PC-9 (cell line): ENCODE measurements at places on chromosomes 7 and 10. TPM values are rescaled to one million over a fixed set of nuclear protein-coding genes. Genes with fewer than 3 reads are reported as not detected.

DNA sequence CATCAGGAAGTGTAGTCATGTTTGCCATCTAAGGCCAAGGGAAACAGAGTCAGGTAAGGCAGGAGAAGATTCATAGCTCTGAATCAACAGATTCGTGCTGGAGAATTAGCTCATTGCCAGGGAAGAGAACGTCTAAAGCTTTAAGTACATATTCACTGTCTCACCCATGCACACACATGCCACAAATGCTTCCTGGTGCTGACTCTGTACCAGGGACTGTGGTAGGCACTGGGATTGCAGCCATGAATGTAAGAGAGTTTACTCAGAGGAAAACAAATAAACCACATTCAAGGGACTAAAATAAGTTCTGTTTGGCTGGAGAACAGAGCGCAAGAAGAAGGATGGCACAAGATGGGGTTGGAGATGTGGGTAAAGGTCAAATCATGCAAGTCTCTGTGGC, 89.8 kb upstream of the HPS1 start:
- H3K27me3 ChIP-seq, result peaks cover 9% of the 10 kb centered on the region; the same call in 1 of the 2 replicates
- no peaks in the 10 kb centered on the region for H3K36me3 ChIP-seq
- H3K4me1 ChIP-seq, result no peaks in the 10 kb centered on the region
- DNase-seq, result no peak

The ITGA8 gene
- total RNA-seq, result not detected in 2 replicates

DNA sequence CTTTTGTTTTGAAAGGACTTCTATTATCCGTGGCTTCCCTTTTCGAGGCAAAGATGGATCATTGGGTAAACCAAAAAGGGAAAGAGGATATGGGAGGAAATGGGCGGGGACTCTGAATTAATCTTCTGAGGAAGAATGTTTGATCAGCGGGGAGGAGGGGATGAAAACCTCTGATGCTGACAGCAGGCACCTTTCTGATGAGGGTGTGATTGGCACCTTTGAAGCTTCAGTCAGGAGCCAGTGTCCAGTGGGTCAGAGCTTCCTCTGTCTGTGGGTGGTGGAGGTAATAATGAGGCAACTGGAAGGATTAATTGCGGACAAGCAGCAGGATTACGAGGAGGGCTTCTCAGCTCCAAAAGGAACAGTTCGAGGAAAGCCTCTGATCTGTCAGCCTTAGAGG, 877.6 kb downstream of the LRMDA start:
- H3K4me1 ChIP-seq, result no peaks in the 10 kb centered on the region
- H3K27ac ChIP-seq, result no peak overlapping the region
- no peak for DNase-seq
- H3K4me3 ChIP-seq, result no peak overlapping the region
- H3K36me3 ChIP-seq, result no peaks in the 10 kb centered on the region

The CYP3A7 gene
- not detected in 2 replicates for total RNA-seq

DNA sequence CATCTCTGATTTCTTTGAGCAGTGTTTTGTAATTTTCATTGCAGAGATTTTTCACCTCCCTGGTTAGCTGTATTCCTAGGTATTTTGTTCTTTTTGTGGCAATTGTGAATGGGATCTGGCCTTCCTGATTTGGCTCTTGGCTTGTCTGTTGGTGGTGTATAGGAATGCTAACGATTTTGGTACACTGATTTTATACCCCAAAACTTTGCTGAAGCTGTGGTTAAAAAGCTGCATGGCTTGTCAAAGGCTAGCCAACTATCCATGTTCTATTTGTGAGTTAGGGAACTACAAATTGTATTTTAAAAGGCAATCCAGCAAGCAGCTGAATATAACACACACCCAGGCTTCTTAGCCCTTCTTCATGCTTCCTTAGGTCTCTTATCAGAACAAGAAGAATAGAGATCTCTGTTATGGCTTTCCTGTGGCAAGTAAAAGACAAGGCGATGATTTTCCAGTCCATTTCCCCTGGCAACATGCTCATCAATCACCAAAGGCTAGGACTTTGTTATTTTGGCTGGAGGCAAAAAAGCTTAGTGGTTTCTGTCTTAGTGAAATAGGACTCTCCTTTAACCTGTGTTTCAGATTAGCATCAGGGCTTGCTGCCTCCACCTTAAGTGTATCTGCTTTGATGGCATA, 77.5 kb downstream of the CDK6 start:
- peaks cover 29% of the 10 kb centered on the region; the same call in 1 of the 2 replicates for H3K36me3 ChIP-seq
- H3K27ac ChIP-seq, result no peak overlapping the region
- H3K27me3 ChIP-seq, result no peaks in the 10 kb centered on the region

- DNase-seq, result no peak
- peaks cover 18% of the 10 kb centered on the region for H3K4me1 ChIP-seq
- peaks cover 18% of the 10 kb centered on the region for H3K36me3 ChIP-seq
These were observed 91.4 kb downstream of the CARD11 start for GRCh38 chr7:2952316-2952715.

- peak overlapping the region; percentile 95 for H3K27ac ChIP-seq
- no peaks in the 10 kb centered on the region for H3K27me3 ChIP-seq
- H3K36me3 ChIP-seq, result no peaks in the 10 kb centered on the region
- H3K4me1 ChIP-seq, result peaks cover 46% of the 10 kb centered on the region
- H3K4me3 ChIP-seq, result no peak overlapping the region
These were observed 113.0 kb downstream of the SGMS1 start for GRCh38 chr10:50510517-50511473.

GRCh38 chr10:62264702-62265436, 3.8 kb downstream of the RTKN2 start:
- H3K36me3 ChIP-seq, result no peaks in the 10 kb centered on the region
- peak; percentile 80 for DNase-seq

GRCh38 chr7:2849941-2850766, 6.0 kb upstream of the GNA12 start:
- H3K27me3 ChIP-seq, result no peaks in the 10 kb centered on the region
- H3K36me3 ChIP-seq, result no peaks in the 10 kb centered on the region
- DNase-seq, result no peak
- H3K4me1 ChIP-seq, result 0 out of 2 replicates have a peak, but pooled peaks cover 6% of the 10 kb centered on the region

DNA sequence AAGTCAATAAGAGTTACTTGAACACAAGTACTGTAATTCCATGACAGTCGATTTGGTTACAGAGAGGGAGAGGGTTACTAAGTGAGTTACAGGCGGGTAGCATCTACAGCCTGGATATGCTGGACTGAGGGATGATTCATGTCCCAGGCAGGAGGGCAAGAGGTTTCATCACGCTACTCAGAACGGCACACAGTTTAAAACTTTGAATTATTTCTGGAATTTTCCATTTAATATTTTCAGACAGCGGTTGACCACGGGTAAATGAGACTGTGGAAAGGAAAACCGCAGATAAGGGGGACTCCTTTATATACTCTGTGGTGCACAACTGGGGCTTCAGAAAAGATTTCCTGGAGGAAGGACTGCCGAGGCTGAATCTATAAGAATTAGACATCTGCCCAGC, 25.7 kb upstream of the LRRC4 start:
- H3K4me3 ChIP-seq, result no peak overlapping the region
- H3K4me1 ChIP-seq, result no peaks in the 10 kb centered on the region
- H3K27me3 ChIP-seq, result no peaks in the 10 kb centered on the region

GRCh38 chr10:33139181-33139646, 181.2 kb upstream of the ITGB1 start:
- no peaks in the 10 kb centered on the region for H3K36me3 ChIP-seq
- no peaks in the 10 kb centered on the region for H3K27me3 ChIP-seq
- H3K27ac ChIP-seq, result no peak overlapping the region
- H3K4me3 ChIP-seq, result no peak overlapping the region
- peaks cover 25% of the 10 kb centered on the region for H3K4me1 ChIP-seq
- no peak for DNase-seq

DNA sequence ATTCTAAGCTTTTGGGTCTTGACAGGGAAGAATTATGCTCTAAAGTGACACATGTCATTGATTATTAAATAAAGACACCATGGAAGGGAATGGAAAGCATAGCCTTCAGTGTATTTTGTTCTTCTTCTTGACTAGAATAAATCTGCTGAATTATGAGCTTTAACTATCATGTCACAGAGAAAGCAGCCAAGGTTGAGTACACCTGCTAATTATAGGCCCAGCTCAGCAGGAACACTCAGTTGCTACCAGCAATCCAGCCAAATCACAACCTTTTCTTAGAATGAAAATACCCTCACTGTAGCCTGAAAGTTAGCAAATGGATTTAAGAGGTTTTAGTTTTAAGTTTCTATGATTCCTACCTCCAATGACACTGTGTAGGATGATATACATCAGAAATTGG, 225.3 kb upstream of the RHOBTB1 start:
- H3K27ac ChIP-seq, result no peak overlapping the region
- no peaks in the 10 kb centered on the region for H3K27me3 ChIP-seq
- H3K36me3 ChIP-seq, result no peaks in the 10 kb centered on the region
- no peak overlapping the region for H3K4me3 ChIP-seq
- H3K4me1 ChIP-seq, result no peaks in the 10 kb centered on the region; the same call in 1 of the 2 replicates

DNA sequence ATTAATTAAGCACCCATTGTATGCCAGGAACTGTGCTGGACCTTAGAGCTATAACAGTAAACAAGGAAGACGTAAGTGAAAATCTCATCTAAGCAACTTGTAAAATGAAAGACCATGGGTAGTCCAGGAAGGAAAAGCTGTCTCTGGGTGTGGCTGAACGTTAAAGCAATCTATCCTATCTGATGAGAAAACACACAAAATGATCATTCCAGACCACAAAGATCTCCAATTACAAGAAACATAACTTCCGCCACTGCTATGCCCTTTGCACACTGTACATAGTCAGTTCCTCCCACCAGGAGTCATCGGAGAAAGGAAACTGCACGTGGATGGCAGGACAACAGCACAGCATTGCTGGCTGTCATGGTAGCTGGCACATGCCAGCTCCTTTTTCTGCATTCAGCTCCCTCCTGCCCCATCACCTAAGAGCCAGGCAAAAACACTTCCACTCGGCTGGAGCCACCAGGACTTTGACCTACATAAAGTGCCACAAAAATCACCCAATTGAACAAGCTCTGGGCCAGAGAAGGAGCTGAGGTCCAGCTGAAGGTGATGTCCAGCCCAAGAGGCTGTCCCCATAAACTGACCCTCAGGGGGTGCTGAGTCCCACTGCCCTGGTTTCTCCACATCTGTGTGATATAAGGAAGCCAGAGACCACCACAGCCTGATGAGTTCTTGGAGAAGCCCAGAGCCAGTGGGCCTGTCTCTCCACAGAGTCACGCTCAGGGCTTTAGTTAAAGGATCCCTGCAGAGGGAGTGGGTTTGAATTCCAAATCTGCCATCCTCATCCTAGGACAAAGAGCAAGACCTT, 56.4 kb downstream of the STEAP1B start:
- H3K4me1 ChIP-seq, result peaks cover 20% of the 10 kb centered on the region
- H3K27ac ChIP-seq, result peak overlapping the region; percentile 46
- no peaks in the 10 kb centered on the region for H3K36me3 ChIP-seq
- no peaks in the 10 kb centered on the region for H3K27me3 ChIP-seq
- DNase-seq, result peak; percentile 88

- no peak overlapping the region for H3K4me3 ChIP-seq
- no peaks in the 10 kb centered on the region for H3K36me3 ChIP-seq
- no peaks in the 10 kb centered on the region for H3K27me3 ChIP-seq
- H3K27ac ChIP-seq, result no peak overlapping the region
- no peaks in the 10 kb centered on the region for H3K4me1 ChIP-seq
These were observed 36.5 kb downstream of the AGAP3 start for GRCh38 chr7:151122796-151123157.

The C7orf25 gene
- total RNA-seq, result 4.9 and 7.3 TPM in 2 replicates
